Cerebellum (tissue), 4 donors: ENCODE measurements at places on chromosomes 5 and 9. TPM values are rescaled to one million over a fixed set of nuclear protein-coding genes. Genes with fewer than 3 reads are reported as not detected.

The TMEM215 gene
- 0.91 TPM for total RNA-seq

The SHOC1 gene
- total RNA-seq = not detected

The CD74 gene
- total RNA-seq = 11.3 TPM

The SH2D3C gene
- 8.5 TPM for total RNA-seq

The FBP1 gene
- not detected for total RNA-seq

The IFNA13 gene
- total RNA-seq = not detected

The RASGRF2 gene
- 3.7 TPM for total RNA-seq

The TTC16 gene
- total RNA-seq = not detected

The ANXA2R gene
- 2.9 TPM for total RNA-seq

The NUTM2F gene
- not detected for total RNA-seq

The ARL10 gene
- total RNA-seq = 43.6 TPM

The TXNDC8 gene
- not detected for total RNA-seq

The SETX gene
- total RNA-seq = 69.1 TPM

The NSG2 gene
- total RNA-seq = 349 TPM

The DRD1 gene
- total RNA-seq = 1.3 TPM

The OR1Q1 gene
- not detected for total RNA-seq

The CLTB gene
- total RNA-seq = 34.5 TPM

The BTF3 gene
- 194 TPM for total RNA-seq

The OBP2A gene
- total RNA-seq = not detected

The FAM78A gene
- 1.7 TPM for total RNA-seq

The SYK gene
- 1.5 TPM for total RNA-seq

The LHX6 gene
- 1.5 TPM for total RNA-seq

The HTR1A gene
- 5.0 TPM for total RNA-seq

The ZFP37 gene
- total RNA-seq = 17.3 TPM

The OXCT1 gene
- total RNA-seq = 49.4 TPM

The ELOVL7 gene
- 9.2 TPM for total RNA-seq

The NR5A1 gene
- total RNA-seq = not detected

The DBH gene
- 0.91 TPM for total RNA-seq

The PSD2 gene
- total RNA-seq = 16.7 TPM

The C9 gene
- not detected for total RNA-seq

The IFNB1 gene
- total RNA-seq = not detected

The SUSD3 gene
- 0.45 TPM for total RNA-seq

The OBP2B gene
- total RNA-seq = not detected

The SPINK5 gene
- total RNA-seq = 0.09 TPM

The FLT4 gene
- 8.1 TPM for total RNA-seq

The PCDHGA11 gene
- 29.1 TPM for total RNA-seq

The NUP214 gene
- 26.2 TPM for total RNA-seq

The LCP2 gene
- 3.6 TPM for total RNA-seq

The CATSPER3 gene
- total RNA-seq = 0.45 TPM

The KCNIP1 gene
- 23.3 TPM for total RNA-seq
